Left ventricle myocardium inferior (tissue), 1 donor: ENCODE measurements at places on chromosomes 5 and 9.

- no peak for DNase-seq
These were observed 135.5 kb downstream of the BNC2 start for GRCh38 chr9:16735001-16735400.

- peak; percentile 73 for DNase-seq
These were observed 2.1 kb upstream of the ANXA2R start for GRCh38 chr5:43042176-43042625.

- no peak for DNase-seq
These were observed 391.1 kb downstream of the TMEM161B start for GRCh38 chr5:87877495-87877894.

GRCh38 chr9:2810420-2811075, 33.3 kb downstream of the PUM3 start:
- DNase-seq, result no peak
